Spleen (tissue), 13 donors: ENCODE measurements at places on chromosomes 7 and 10.

GRCh38 chr10:61600399-61600798 lies 62.3 kb upstream of the CABCOCO1 start:
- DNase-seq, result no peak

DNA sequence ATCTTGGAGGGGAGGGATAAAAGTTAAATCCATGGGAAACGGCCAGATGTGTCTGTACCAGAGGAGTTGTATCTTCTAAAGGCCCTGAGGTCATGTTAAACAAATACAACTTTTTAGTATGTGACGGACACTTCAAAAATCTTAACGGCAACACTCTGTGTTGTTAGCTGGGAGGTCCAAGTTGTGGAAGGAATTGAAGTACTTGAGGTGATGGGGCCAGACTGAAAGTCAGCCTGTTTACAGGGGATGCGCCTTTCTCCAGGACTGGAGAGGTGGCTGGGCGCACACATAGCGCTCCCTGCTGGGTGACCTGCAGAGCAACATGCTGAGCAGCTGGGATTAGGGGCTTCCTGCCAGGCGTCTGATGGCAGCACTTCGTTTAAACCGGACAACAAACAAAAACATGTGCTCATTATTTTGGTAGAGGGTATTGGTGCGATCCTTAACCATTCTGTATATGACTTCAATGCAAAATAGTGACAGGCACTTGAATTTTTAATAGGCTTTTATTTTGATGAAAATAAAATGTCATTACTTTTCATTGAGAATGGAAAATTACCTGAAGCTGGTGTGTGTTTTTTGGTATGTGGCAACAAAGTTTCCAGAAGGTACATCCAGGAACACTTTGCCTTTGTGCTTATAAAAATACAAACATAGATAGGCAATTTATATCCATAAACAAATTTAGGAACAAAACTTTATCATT lies 198.2 kb downstream of the MLLT10 start:
- peak; percentile 82 for DNase-seq

- no peak for DNase-seq
Measured at GRCh38 chr10:21500578-21500910, 24.9 kb downstream of the SKIDA1 start.

GRCh38 chr7:110418659-110419280 lies 672.2 kb upstream of the LRRN3 start:
- no peak for DNase-seq

DNA sequence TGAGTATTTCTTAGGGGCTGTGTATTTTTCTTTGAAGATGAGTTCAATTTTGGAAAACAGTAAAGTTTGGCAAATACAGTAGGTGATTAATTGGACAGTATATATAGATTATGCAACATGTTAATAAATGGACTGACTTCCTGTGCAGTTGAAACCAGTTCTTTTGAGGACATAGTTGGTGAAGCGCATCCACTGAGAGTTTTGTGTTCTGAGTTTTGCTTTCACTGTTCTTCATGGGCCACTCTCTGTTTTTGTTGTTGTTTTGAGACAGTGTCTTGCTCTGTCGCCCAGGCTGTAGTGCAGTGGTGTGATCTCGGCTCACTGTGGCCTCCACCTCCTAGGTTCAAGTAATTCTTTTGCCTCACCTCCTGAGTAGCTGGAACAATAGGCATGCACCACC lies 109.0 kb downstream of the SDHAF3 start:
- no peak for DNase-seq

DNA sequence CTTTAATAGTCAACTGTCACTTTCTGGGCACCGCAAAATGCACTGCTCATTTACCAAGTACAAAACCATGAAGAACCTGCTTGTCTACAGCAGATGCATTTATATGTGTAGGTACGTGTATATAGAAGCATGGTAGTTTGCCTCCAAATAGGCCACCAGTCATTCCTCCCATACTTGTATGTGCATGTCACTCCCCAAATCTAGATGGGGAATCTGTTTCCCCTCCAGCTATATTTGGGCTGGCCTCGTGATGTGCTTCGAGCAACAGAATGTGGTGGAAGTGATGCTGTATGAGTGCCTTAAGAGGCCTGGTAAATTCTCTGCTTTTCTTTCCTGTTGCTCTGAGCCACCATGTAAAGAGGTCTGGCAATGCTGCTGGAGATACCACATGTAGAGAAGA lies 47.1 kb downstream of the PSMC2 start:
- no peak for DNase-seq

- DNase-seq, result no peak
Measured at GRCh38 chr7:105315357-105315756, 73.4 kb downstream of the SRPK2 start.

- DNase-seq, result no peak
Measured at GRCh38 chr7:42742318-42742717, 169.6 kb downstream of the C7orf25 start.

- no peak for DNase-seq
Measured at GRCh38 chr10:49117376-49118070, 2.2 kb upstream of the VSTM4 start.

GRCh38 chr10:77993620-77994019 lies 35.7 kb downstream of the POLR3A start:
- DNase-seq, result no peak

- DNase-seq, result peak; percentile 92
Measured at GRCh38 chr7:16644636-16645592, 640 bp downstream of the ANKMY2 start.

DNA sequence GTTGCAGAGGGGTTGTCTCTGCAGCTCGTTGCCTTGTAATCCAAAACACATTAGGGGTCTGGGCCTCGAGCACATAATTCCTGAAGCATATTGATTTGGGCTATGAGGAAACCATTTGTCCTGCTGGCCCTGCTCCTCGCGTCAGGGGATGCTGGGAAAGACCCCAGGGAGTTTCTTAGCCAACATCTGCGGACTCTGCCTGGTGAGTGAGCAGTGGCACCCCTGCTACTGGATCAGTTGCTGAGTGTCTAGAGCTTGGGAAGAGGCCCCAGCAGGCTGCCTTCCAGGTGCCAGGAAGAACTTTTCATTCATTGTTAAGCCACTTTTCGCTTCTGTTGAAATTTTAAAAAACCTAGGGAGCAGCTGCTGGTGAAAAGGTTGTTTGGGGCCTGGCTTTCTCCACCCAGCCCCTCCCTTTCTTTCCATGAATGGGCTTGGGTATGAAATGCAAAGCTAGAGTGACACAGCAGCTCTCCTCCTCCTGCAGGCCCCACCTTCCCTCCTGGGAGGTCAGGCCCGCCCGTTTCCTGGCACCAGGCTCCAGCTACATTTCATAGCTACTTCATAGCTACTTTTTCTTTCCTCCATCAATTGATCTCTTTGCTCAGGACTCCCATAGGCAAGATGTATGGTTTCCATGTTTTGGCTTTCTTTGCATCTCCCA lies 26.8 kb downstream of the TACR2 start:
- DNase-seq, result no peak

GRCh38 chr10:74589226-74589673 lies 237.2 kb upstream of the KAT6B start:
- DNase-seq, result peak; percentile 79

DNA sequence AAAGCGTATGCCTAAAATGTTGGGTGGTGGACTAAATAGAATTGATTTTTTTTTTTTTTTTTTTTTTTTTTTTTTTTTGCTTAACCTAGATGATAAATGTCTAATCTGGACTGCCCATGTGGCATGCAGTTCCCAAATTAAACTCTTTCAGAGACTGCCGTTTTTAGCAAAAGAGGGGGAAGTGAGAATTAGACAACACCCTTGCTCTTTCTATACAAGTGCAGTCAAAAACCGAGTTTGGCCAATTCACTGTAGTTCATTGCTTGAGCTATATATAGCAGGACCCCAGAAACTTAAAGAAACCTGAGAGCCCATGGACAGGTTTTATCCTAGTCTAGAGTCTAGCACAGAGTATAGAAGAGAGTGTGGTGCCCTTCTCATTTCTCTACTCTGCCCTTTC lies 141.9 kb downstream of the GRM3 start:
- DNase-seq, result no peak

GRCh38 chr10:114398587-114399331 lies 5.5 kb downstream of the AFAP1L2 start:
- no peak for DNase-seq

GRCh38 chr10:110717781-110718589 lies 73.8 kb downstream of the RBM20 start:
- no peak for DNase-seq

DNA sequence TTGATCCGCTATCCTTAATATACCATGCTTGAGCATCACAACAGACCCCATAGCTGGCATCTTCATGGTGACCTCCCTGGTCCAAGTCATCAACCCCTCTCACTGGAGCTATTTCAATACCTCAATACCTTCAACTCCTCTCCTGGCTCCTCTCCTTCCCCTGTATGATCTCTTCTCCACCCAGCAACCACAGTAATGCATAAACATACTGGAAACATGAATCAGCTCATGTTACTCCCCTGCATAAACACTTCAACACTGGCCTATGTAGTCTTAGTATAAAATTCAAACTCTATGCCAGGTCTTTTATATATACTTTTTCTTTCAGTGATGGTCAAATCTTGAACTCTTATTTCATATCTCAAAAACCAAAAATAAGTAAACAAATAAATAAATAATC lies 31.8 kb upstream of the TMEM273 start:
- no peak for DNase-seq

DNA sequence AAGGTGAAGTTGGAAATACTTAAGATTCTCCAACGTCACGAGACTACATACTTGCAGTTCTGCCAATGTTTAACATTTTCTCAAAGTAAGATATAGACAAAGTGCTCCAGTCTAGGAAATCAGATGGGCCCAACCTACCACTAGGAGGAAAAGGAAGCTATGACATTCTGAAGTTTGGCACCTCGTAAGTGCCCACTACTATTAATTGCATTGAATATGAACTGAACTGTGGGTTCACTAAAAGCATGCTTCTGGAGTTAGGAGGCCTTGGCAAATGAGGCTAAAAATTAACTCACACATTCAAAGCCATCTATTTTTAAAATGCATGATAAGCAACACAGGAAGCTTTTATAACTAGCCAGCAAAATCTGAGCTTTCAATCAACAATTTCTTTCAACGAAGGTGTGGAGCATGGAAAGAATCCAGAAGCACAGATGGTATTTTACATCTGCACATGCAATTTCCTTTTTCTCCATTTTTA lies 149.7 kb downstream of the LRRTM3 start:
- DNase-seq, result no peak

- DNase-seq, result no peak
Measured at GRCh38 chr10:104170610-104171254, 48.8 kb downstream of the SFR1 start.

DNA sequence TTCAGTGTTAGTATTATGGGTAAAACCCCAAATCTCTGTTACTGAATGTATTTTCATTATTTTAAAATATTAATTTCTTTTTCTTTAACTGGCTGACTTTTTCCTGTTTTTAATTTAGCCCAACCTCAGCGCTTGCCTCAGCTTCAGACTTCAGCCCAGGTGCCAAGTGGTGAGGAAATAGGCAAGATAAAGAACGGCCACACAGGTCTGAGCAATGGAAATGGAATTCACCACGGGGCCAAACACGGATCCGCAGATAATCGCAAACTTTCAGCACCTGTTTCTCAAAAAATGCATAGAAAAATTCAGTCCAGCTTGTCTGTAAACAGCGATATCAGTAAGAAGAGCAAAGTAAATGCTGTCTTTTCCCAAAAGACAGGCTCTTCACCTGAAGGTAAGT lies 57.5 kb downstream of the MDFIC start:
- no peak for DNase-seq

DNA sequence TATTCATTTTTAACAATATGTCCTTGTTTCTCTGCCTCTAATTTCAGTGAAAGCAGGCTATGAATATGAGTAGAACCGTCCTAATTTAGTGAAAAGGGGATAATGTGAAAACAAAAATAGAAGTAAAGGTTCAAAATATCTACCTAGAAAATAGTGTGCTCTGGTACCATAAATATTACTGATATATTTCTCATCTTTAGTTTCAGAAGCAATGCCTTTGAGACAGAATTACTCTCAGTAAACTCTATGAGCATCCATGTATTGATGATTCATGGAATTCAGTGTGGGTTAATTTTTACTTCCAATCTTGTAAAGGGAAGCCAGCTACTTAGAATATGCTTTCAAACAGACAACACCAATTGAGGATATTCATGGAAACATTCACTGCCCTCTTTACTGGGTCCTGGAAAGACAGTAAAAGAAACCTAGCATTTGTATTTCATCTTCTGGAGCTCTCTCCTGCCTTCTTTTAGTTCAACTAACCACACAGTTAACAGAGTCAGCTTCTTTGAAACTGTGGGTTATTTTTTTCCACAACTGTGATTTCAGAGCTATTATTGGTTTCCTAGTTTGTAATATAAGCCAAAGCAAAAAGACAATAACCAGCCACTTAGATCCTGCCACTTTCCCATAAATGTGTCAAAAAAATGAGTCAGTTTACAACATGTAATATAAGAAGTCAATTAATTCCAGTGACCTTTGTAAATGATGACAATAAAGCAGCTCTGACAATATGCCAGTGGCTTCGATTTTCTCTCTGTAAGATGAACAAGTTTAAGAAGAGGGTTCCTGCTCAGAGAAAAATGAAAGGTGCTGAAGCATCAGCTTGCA lies 1.7 kb downstream of the LRRN3 start:
- DNase-seq, result no peak

DNA sequence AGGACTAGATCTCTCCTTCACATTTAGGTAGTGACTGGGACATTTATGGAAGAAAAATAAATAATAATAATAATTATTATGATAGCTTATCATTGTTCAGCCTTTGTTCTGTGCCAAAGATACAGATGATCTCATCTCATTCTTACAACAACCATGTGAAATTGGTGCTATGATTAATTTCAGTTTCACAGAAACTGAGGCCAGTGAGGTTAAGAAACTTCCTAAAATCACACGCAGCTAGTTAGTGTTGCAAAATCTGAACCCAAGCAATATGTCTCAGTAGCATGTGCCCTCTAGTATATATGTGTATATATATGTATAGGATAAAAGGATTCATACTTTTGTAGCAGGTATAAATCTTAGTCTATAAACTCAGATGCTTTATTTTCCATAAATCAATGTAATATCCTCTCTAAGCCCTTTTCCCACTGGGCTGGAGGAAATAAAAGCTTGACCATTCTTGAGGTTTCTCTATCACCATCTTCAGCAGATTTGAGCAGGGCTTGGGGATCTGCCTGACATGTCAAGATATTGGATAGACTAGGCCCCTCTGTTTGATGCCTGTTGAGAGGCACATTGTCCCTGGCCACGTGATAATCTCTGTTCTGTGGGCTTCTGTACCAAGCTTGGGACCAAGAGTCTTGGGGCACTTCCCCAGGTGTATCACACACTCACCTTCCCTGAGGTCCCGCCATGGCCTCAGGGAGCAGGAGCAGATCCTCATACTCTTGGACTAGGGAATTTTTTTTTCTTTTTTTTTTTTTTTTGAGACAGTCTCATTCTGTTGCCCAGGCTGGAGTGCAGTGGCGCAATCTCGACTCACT lies 172.6 kb upstream of the NRP1 start:
- no peak for DNase-seq

GRCh38 chr7:116955801-116956476 lies 2.6 kb downstream of the ST7 start:
- DNase-seq, result no peak

GRCh38 chr7:69187824-69188333 lies 410.4 kb upstream of the AUTS2 start:
- DNase-seq, result no peak
